ENCODE measurements at places on chromosomes 2 and 18. TPM values are rescaled to one million over a fixed set of nuclear protein-coding genes. Genes with fewer than 3 reads are reported as not detected.

Gene CBLN2
- under 0.01 TPM for total RNA-seq

Gene CYS1
- under 0.01 TPM for total RNA-seq

Gene DNER
- total RNA-seq, result 0.44 TPM

Gene C18orf32
- 7.6 TPM for total RNA-seq

Data from lung microvascular endothelial cell (primary cell).